ENCODE measurements at places on chromosomes 7 and 10.

DNA sequence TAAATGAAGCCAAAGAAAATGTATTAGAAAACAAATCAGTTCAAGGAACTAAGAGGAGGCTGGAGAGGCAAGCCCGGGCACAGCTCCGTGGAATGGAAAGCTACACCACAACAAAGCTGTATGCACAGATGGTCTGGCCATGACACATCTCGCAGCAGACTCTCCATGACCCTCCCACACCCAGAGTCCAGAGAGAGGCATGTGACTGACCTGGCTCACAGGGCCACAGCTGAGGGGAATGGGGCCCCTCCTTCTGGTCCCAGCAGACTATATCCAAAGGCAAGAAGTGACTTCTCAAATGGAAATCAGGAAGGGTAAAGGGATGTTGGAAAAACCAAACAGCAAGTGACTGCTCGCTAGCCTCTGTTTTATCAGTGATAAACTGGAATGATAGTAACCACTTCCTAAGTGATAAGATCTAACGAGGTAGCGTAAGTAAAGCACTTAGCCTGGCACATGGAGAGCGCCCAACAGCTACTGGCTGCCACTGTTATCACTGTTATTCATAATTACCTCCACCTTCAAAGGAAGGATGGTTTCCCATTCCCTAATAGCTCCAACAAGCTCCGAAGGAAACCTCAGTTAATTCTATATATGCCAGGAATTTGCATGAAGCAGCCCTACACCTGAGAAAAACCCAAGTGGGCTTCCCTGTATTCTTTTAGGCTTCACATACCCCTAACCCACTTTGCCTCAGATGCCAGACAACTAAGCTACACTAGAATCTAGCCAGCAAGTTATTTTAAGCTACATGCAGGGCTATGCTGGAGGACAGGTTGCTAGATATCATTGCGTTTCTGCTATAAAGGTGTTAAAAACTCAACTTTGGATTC lies 8.4 kb downstream of the OSBPL3 start:
- no peak for DNase-seq

GRCh38 chr7:158284121-158284520 lies 303.5 kb downstream of the PTPRN2 start:
- no peak for DNase-seq

- no peak for DNase-seq
These were observed 20.8 kb downstream of the SH3PXD2A start for GRCh38 chr10:103834436-103835095.

- no peak for DNase-seq
These were observed 14.0 kb downstream of the ARL4A start for GRCh38 chr7:12701433-12701832.

DNA sequence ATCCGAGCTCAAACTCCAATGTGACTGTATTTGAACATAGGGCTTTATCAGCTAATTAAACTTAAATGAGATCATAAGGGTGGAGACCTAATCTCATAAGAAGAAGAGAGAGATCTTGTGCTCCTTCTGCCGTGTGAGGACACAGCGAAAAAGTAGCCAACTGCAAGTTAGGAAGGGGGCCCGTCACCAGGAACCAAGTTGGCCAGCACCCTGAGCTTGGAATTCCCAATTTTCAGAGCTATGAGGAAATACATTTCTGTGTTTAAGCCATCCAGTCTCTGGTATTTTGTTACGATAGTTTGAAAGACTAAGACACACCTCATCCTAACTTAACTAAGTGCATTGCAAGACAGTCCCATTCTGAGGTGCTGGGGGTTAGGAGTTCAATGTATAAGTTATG lies 14.1 kb upstream of the WDR86 start:
- no peak for DNase-seq

DNA sequence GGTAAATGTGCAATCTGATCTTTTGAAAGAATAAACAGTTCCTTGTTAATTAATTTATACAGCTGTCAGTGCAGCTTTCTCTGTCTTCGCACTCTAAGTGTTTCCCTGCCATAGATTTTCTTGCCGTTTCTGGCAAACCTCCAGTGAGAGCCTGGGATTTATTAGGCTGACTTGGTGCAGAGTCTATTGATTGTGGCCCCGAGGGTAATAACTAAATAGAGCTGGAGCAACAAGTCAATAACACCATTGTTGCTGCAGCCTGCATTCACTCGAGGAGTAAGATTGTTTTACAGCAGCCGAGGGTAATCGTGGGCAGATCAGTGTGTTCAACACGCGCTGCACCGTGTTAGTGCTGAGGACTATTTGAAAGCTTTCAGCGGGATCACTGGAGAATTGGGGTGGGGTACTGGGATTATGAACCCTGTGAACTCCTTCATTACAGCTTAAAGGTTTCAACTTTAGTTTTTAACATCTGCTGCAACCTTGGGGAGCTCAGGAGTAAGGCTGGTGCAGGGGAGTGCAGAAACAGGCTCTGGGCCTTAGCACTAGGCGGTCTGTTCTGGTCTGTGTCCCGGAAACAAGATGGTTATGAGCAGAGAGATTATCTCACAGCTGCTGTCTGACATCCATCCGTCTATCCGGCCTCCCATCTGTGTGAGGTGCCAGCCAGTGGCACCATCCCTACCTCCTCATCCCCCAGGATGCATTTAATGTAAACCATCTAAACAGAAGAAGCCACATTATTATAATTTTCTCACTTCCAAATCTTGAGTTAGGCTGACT lies 174.0 kb upstream of the TCF7L2 start:
- no peak for DNase-seq

GRCh38 chr10:104330168-104331110 lies 7.8 kb downstream of the ITPRIP start:
- no peak for DNase-seq

GRCh38 chr7:134726581-134726980 lies 52.9 kb upstream of the CALD1 start:
- DNase-seq, result no peak

Data from nephron progenitor cell (in vitro differentiated cells).